ENCODE measurements at places on chromosomes 16 and 17.

DNA sequence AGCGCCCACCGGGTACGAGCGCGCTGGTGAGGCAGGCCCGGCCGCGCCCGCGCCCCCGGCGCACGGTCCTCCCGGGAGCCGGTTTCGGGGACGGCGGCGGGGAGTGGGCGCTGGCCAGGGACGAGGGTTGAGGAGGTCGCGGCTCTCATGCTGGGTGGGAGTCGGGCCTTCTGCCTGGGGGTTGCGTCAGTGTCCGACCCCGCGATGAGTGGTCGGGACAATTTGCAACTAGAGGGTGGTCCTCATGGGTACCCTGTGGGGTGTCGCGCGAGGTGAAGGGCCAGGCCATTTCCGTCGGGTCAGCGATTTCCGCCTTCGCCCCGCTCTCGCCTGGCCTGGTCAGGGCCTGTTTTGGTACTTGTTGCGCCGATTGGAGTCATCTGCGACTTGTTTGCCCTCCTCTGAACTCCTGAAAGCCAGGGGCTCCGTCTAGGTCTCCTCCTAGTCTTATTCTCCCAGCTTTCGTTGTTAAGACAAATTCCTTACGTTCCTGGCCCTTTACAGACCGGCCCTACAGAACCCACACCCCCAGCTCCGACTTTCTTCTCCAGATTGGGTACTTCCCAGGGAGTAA lies 14.9 kb downstream of the NAA60 start:
- no peak for DNase-seq

DNA sequence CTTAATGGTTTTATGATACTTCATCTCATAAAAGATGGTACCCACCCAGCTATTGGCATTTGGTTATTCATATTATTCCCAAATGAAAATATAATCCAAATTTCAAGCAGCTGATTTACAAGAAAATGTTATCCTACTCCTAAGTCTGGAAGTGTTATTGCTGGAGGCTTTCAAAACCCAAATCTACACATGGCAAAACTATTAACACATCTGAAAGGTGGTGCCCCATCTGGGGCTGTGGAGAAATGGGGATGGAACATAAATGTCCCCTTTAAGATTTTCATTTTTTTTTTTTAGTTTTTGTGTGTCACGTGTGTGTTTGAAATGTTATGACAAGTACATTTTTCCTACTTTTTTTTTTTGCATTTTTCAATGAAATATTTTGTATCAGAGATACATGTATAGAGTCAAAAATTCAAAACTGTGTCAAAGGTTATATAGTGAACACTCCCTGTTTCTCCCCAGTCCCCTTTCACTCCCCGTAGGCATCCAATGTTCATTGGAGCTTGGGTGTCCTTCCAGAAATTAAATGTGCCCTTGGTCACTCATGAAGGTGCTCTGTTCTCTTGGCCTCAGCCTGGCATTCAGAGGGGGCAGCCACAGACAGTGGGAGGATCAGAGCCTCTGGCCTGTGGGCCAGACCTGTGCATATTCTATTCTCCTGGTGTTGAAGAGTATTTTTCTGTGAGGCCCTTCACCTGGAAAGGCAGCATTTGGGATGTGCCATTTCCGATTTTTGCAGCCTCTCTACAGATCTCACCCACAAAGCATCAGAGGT lies 79.1 kb downstream of the CLEC16A start:
- no peak for DNase-seq

DNA sequence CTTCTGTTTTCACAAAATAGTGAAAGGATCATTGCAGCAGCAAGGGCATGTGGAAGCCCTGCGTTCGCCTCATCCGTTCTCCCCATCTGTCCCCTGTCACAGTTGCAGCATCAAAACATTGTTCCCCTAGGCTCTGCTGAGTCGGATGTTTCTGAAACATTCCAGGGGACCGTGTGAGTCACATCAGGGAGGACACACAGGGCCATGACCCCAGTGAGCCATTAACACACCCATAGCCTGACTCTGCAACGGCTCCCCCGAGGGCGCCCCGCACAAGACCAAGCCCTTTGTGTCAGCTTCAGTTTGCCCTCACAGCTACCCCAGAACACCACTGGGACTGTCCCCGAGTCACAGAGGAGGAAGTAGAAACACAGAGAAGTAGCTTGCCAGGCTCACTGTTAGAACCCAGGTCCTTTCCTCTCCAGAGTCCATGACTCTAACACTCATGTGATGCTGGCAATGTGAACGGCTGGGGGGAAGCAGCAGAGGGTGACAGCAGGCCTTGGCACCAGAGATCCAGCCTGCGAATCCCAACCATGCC lies 63.3 kb upstream of the HSBP1 start:
- no peak for DNase-seq

DNA sequence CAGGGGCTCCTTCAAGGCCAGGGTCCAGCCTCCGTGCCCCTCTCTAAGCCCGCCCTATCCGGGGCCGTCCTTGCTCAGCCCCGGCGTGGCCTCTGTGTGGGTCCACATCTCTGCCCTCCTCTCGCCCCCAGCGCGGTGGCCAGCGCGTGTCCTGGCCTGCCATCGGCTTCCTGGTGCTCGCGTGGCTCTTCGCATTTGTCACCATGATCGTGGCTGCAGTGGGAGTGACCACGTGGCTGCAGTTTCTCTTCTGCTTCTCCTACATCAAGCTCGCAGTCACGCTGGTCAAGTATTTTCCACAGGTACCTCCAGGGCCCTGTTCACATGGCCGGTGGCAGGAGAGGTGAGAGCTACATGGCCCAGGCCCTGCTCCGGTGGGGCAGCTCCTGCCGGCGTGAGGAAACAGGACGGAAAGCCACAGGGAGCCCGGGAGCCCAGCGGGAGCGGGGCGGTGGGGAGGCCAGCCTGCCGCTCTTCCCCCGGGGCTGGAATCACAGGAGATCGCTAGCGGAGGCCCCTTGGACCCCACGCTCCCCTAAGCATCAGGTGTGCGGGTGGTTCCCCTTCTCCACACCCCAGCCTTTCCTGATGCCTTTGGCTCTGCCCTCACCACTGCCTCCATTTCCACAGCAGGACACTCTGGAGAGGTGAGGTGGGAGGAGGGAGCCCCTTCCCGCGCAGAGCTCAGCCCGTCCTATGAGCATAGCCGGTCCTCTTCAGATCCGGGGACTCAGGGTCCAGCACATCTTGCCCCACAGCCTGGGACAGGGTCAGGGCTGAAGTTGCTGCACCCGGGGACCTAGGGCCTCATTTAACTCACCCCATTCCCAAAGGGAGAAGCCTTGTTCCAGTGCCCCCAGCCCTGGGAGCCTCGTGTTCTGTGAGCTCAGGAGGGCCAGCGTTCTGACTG lies 10.2 kb downstream of the TAX1BP3 start:
- DNase-seq = no peak

DNA sequence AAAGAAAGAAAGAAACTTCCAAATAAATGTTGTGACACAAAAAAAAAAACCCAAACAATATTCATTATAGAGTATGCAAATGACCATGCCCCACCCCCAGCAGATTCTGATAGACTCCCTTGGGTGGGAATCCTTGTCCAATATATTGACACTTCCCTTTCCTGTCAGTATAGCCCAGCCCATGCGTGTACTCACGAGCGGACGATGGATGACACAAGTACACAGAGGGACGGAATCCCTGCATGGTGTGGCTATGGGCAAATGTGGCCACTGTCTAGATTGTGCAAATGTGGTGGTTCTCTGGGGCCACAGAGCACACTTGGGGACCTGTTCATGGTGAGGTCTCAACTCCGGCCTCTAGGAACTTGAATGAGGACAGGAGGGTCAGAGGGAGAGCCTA lies 3.1 kb downstream of the RAB37 start:
- DNase-seq = no peak

- DNase-seq = no peak
These were observed 57.0 kb downstream of the HS3ST3A1 start for GRCh38 chr17:13544765-13545164.

GRCh38 chr16:35741546-35741945 lies 2282.1 kb downstream of the TP53TG3F start:
- no peak for DNase-seq

DNA sequence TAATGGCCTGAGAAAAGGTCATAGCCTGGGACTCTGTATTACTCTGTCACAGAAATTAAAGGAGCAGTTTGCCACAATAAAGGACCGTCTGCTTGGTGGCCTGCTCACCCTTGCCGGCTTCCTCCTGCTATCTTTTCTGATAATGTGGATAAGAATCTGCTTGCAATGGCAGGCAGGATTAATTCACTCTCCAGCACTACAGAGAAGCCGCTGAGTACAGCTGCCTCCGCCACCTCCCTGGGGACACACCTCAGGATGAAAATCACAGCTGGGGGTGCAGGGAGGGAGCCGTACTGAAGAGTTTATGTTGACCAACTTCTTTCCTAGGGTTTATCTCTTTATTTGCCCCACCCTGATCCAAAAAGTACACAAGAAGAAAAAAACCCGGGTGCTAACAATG lies 245.9 kb upstream of the RPL38 start:
- no peak for DNase-seq

- no peak for DNase-seq
These were observed 78.9 kb downstream of the TRIM37 start for GRCh38 chr17:59027750-59028149.

- no peak for DNase-seq
These were observed 2.9 kb upstream of the NPIPB15 start for GRCh38 chr16:74372953-74373846.

DNA sequence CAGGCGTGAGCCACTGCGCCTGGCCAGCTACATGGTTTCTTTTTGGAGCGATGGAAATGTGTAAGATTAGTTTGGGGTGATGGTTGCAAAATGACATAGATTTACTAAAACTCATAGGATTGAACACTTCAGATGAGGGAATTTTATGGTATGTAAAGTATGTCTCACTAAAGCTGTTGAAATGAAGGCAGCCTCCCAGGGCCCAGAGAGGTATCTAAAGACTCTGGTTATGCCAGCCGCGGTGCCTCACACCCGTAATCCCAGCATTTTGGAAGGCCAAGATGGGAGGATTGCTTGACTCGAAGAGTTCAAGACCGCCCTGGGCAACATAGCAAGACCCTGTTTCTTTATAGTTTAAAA lies 254.9 kb downstream of the PARN start:
- DNase-seq = no peak

GRCh38 chr17:58184986-58185761 lies 7.4 kb upstream of the EPX start:
- no peak for DNase-seq

DNA sequence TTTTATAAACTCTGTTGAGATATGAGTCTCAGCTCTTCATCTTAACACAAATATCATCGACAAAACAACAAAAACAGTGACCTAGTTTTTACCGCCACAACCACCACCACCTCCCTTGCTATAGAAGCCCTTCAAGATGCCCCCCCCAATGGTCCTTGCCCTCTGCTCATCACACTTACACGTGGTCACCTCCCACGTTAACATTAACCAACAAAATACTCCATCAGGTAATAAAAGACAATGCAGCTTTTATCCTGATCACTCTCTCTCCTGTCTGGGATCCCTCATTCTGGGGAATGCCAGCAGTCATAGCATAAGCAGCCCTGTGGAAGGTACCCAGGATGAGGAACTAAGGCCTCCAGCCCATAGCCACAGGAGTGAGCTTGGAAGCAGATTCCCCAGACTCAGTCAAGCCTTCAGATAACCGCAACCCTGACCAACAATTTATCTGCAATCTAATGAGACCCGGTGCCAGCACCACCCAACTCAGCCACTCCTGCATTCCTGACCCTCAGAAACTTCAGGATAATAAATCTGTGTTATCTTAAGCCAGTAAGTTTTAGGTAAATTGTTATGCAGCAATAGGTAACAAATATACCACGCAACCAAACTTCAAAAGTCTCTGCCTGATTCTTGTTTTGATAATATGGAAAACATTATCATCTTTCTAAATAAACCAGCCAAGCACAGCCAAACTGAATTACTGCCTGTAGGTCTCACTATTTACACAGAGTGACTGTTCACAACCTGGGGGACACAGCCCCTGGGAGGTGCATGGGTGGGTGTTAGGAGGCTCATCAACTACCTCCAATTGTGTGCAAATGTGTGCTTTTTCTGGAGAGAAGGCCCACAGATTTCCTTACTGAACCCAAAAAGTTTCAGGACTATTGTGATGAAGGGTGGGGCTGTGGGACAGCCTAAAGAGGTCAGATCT lies 6.1 kb downstream of the PECAM1 start:
- peak; percentile 27 for DNase-seq

DNA sequence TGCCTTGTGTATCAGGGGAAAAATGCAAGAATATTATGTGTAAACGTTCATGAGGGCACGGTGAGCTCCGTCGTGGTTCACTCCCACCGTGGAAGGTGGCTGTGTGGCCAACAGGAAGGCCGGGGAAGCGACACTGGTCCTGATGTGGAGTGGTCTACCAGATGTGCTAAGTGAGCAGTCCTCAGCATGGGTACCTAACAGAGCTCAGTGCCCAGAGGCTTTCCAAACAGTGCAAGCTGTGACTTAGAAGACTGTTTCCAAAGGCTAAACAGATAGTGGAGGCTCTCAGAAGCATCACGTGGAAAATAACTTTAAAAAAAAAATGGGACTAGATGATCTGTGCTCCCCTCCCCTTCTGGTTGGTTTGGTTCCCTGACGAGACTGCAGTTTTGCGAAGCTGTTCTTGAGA lies 199.3 kb upstream of the CHMP6 start:
- DNase-seq = no peak

- DNase-seq = no peak
These were observed 496.5 kb upstream of the CDH11 start for GRCh38 chr16:65618333-65618732.

DNA sequence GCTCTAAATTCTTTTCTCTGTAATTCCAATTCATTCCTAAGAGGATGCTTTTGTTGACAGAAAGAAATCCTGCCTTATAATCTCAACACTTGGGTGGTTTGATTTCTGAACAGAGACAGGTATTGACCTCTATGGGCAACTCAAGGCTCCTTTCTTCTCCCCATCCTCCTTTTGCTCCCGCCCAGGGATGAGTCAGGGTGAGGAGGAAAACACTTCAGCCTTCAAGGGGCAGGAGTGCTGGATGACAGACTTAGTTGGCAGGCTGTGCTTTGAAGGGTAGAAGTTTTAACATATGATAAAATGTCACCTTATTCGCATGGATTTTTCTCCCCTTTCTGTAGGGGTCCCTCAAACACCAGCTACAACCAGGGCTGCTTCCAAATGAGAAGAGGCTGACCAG lies 16.7 kb upstream of the TOM1L1 start:
- no peak for DNase-seq

GRCh38 chr16:3909791-3910583 lies 29.5 kb upstream of the CREBBP start:
- no peak for DNase-seq

DNA sequence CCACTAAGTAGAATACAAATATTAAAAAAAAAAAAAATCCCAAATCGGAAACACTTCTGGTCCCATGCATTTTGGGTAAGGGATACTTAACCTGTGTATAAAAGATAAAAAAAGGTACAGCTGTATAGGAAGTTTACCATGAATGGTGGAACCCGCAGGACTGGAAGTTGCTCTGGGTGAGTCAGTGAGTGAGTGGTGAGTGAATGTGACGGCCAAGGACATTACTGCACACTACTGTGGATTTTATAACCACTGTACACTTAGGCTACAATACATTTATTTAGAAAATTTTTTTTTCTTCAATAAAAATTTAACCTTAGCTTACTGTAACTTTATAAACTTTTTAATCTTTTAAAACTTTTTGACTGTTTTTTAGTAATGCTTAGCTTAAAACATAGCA lies 71.3 kb upstream of the BCAR1 start:
- DNase-seq = no peak

Measured in NK-92 treated with Interleukin-12 subunit alpha and Interleukin-12 subunit beta, amount 100 ng/mL, for 24 hours (cell line).